Breast epithelium (tissue), 4 donors: ENCODE measurements at places on chromosomes 12 and 14. TPM values are rescaled to one million over a fixed set of nuclear protein-coding genes. Genes with fewer than 3 reads are reported as not detected.

GRCh38 chr12:91952916-91953315 is 192.7 kb downstream of the BTG1 start:
- DNase-seq = no peak

DNA sequence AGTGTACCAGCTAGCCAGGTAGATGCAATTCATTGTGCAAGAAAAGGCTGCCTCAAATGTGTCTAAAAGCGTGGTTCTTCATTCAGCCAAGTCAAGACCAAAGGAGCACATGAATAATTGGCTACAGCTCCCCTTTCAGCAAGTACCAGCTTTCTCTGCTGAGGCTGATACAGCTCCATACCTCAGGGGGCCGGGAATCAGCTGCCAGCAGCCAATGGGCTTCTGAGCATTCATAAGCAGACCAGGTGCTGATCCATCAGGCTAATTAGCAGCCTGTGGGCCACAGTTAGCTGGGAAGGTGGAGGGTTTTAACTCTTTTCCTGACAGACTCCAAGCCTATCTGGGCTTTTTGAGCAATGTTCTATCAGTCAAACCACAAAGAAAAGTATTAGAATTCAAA is 264.7 kb downstream of the APAF1 start:
- no peak for DNase-seq

DNA sequence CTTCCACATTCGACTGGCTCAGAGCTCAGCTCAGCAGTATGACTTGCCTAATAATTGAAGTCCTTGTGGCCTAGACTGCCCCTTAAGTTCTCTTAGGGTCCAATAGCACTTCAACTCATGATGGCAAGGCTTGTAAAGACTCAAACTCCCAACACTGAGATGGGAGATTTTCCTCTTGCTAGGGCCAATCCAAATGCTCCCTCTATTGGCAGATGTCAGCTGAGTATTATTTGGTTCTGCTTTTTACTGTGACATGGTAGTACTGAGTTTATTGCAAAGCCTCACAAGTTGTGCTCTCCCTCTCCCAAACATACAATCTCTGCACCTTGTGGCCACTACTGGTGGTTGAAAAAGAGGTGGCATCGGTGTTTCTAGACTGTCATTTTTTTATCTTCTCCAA is 164.2 kb downstream of the ALG10 start:
- no peak for DNase-seq

DNA sequence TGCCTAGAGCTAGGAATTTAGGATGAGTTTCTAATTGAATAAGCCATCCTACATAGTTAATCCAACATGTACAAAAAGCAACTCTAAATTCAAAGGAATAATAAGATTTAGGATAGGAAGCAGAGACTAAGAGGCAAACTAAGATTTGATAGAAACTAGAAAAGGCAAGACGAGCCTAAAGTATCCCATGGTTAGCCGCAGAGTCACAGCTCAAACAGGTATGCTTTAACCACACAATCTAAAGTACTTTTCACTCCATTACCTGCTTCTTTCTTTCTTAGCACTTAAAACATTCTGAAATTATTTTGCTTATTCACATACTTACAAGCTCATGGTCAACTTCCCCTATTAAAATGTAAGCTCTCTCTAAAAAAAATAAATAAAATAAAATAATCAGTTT is 51.8 kb downstream of the OTOGL start:
- DNase-seq = no peak

DNA sequence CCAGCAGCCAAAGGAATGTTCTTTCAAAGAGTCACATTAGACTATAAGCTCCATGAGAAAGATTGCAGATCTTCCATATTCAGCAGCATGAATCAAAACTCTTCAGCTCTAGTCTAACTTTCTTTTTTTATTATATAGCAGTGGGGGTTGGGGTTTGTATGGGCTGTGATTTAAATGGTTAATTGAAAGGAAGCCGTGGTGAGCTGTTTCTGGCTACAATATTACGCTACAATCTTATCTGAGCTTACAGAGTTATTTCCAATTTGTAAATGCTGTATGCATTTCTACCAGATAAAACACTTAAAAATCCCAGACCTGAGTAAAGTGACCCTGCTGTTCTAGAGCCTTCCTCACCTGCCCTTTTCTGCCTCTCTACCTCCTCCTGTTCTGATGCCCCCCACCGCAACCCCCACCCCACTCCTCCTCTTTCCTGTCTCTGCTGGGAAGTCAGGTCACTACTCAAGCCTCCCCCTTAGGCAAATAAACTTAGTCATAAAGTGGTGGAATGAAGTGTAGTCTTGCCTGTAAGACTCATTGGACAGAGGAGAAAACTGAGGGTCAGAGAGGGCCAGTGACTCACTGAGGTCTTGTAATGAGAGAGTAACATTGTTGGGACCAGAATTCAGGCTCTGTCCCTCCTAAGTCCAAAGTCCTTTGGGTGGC is 1089.5 kb downstream of the BCL11B start:
- no peak for DNase-seq

- DNase-seq = no peak
Measured at GRCh38 chr14:35897616-35898111, 71.5 kb downstream of the BRMS1L start.

DNA sequence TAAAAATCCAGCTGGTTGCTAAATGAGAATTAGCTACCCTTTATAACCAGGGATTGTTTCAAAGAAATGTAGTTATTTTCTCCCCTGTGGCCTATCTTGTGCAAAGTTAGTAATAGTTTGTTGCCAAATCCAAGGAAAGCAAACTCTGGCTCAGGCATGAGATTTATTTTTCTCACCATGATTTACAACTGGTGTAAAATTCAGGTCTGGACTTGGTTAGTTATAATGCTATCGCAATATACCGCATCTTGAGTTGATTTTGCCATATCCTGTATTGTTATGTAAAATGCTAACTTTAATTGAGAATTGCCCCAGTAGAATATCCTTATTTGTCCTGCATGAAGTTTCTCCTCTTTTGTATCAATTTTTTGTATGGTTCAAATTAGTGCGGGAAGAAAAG is 135.5 kb downstream of the CRADD start:
- DNase-seq = no peak

GRCh38 chr14:74841230-74842207 is 34.4 kb downstream of the PROX2 start:
- DNase-seq = no peak

DNA sequence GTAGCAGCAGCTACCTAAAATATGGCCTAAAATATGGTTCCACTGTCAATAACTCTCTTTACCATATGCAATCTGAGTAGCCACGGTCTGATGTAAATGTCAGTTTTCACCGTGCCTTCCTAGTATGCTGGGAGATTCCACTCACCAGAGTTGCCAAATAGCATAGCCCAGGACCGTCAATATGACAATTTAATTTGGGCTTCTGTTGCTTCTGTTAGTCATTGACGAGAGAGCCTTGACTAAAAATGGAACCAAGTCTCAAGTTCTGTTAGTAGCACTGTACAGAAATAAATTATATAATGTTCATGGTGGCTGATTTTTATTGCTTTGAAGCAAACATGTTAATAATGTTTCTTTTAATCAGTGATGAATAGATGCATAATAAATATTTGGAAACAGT is 348.4 kb downstream of the BCAT1 start:
- DNase-seq = no peak

DNA sequence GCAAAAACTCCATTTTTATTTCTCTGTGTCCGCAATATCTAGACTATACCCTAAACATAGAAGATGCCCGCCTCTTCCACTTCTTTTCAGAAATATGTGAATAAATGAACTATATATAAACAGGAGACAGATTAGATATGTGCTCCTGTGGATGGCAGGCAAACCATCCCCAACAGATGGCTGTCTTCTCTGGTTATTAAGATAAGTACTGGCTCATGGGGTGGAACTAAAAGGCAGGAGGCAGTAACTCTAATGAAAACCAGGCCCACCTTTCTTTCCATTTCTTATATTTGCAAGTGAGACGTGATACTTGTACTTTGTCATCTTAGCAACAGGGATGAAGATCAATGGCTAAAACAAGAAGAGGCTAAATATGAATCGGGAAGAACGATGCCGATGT is 20.2 kb downstream of the E2F7 start:
- no peak for DNase-seq

GRCh38 chr12:106022568-106023012 is 116.2 kb downstream of the NUAK1 start:
- no peak for DNase-seq

Gene ERBB3
- 119 TPM for total RNA-seq

Gene SLC8A3
- total RNA-seq = 0.59 TPM

Gene C12orf54
- 0.64 TPM for total RNA-seq

Gene IL22
- not detected for total RNA-seq

Gene PRR4
- total RNA-seq = 2.4 TPM

Gene IRAK3
- 37.7 TPM for total RNA-seq

Gene KRT75
- total RNA-seq = not detected
